Retina (tissue), 1 donor: ENCODE measurements at places on chromosomes 7 and 10.

GRCh38 chr10:76051007-76051936 lies 619.8 kb downstream of the LRMDA start:
- peak; percentile 31 for DNase-seq

DNA sequence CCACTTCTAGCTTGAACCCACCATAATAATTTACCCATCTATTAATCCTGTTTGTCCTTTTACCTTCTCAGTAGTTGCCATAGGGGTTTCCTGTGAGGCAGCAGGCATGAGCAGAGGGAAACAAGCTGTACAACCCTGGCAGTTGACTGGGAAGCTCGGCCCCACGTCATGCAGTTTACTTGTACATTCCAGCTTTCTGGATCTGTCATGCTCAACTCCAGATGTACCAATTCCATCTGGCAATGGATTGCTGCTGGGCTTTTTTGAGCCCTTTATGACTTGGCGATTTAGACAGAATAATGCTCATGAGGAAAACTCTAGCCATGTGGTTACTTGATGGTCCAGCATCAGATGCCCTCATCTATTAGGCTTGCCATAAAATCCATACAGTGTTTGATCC lies 112.5 kb downstream of the GNAI1 start:
- no peak for DNase-seq

GRCh38 chr7:18974803-18975202 lies 142.6 kb downstream of the TWIST1 start:
- DNase-seq: no peak

GRCh38 chr7:93316730-93317129 lies 84.6 kb downstream of the VPS50 start:
- no peak for DNase-seq

DNA sequence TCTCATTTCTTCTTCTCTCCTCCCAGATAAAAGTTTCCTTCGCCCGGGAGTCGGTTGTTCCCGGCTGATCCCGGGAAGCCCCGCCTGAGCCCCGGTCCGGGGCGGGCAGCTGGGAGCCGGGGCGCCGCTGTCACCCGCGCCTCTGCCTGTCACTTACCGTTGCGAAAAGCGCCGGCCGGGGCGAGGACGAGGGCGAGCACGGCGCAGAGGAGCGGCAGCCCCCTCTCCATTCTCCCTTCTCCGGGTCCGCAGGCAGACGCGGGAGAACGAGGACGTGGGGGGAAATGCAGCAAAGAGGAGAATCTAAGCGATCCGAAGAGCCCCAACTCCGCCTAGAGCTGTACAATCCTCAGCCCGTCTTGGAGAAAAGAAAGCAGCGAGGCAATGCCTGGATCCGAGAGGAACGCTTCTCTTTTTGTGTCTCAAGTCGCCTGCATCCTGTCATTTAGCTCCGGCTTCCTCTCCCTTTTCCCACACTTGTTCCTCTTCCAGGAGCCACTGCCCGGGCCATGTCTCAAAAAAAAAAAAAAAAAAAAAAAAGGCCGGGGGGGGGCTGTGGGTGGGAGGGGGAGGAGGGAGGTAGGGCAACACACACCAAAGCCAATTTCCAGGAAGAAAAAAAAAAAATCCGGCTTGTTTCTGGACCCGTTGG lies at the start of gene NRP1:
NRP1 (minus strand) TSS at position 515 of the 652 bp plus-strand sequence; CDS start at position 230, 285 bp downstream.
- peak; percentile 83 for DNase-seq

DNA sequence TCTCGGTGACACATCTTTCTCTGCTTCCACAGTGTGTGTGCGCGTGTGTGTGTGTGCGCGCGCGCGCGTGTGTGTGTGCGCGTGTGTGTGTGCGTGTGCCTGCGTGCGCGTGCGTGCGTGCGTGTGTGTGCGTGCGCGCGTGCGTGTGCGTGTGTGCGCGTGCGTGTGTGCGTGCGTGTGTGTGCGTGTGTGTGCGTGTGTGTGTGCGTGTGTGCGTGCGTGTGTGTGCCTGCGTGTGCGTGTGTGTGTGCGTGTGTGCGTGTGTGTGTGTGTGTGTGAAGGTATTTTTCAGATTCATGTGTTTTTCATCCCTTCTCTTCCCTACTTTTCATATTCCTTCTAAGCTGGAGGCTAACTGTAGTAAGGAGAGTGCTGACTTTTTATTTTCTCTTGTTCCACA lies 148.4 kb downstream of the CREB5 start:
- DNase-seq: no peak

DNA sequence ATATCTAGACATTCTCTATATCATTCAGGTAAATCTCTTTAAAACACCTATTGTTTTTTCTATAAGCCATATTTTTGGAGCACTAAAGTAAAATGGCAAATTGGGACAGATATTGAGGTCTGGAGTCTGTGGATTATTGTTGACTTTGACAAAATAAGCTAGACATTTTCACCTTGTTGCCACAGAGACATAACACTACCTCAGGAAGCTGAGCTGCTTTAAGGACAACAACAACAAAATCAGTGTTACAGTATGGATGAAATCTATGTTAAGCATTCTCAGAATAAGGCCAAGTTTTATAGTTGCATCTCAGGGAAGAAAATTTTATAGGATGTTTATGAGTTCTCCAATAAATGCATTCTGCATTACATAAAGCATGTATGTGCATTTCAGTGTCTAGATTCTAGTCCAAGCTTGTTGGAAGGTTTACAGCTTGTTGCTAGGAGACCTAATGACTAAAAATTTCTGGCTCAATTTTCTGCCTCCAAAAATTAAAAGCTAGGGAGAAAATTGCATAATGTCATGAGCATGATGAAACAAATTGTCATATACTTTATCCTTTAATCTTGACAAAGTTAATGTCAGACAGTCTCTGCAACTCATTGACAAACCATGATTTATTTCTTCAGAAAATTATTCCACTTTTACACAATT lies 18.3 kb downstream of the LIPM start:
- DNase-seq: no peak

- no peak for DNase-seq
These were observed 10.2 kb upstream of the IL2RA start for GRCh38 chr10:6072215-6072934.

DNA sequence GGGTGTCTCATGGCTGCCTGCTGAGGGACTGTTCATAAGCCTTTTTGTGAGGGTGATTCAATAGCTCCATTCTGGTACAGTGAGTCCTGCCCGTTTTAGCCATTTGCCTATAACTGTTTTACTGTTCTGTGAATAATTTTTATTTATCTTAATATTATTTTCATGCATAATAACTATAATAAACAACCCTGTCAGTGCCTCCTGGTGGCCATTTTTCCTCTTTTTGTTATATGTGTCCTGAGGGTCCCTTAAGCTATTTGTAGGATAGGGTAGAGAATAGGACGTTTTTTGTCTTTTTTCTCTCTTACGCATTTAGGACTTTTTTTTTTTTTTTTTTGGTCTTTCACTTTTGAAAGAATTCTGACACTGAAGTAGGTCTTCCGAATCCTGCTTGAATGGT lies 2.9 kb downstream of the C1QL3 start:
- DNase-seq: no peak

- no peak for DNase-seq
These were observed 51.8 kb upstream of the FAM133B start for GRCh38 chr7:92641921-92642511.

DNA sequence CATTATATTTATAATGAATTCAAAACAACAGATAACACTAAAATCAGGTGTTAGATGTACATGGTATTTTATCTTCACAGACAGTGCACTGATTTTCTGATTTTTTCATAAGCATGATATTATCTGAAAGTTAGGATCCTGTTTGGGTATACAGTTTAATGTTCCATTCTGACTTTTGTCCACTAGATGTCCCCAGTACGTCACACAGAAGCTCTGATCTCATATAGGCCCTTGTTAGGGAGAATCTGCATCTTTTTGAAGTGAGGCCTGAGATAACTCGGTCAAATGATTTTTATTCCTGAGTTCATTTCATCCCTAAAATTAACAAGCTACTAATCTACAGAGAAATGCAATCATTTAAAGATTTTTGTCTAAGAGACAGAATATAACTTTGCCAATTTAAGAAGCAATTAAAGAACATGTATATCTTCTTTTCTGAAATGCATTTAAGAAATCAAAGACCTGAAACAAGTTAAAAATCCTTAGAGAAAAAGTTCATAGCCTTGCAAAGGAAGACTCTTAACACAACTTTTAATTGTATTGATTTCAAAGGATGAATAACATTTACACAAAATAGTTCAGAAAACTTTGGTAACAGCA lies 72.0 kb upstream of the TES start:
- DNase-seq: peak; percentile 31

- no peak for DNase-seq
These were observed 659.3 kb downstream of the XPNPEP1 start for GRCh38 chr10:109264004-109264403.

DNA sequence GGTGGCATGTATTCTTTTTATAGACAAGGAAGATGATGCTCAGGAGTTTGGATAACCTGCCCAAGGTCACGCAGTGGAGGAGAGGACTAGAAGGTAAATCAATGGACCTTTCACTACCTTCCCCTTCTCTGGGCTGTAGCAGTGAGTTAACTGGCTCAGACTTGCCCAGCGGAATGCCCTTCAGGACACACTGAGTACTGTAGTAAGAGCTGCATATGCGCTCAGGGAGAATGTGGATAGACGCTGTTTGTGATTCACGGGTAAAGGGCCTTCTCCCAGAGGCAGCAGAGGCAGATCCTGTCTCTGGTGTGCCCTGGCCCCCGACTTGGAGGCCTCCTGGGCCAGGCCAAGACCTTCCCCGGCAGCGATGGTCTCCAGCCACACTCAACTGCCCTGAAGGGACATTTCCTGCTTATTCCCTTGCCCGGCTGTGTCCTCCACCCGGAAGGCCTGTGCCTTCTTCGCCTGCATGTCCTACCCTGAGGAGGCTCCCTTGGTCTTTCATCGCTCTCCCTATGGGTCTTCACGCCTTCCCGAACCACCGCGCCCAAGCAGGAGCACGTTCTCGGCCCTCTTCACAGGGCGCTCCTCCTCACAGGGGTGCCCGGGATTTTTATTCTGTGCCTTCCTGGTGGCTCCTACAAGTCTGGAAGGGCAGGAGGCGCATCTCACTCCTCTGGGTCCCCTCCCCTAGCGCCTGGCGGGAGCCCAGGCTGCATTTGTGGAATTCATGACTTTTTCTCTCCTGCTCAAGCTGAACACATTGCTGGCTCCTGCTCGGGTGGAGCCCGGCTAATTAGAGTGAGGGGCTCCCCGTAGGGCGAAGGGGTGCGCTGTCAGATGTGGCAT lies 1.8 kb upstream of the IKZF1 start:
- DNase-seq: peak; percentile 32

DNA sequence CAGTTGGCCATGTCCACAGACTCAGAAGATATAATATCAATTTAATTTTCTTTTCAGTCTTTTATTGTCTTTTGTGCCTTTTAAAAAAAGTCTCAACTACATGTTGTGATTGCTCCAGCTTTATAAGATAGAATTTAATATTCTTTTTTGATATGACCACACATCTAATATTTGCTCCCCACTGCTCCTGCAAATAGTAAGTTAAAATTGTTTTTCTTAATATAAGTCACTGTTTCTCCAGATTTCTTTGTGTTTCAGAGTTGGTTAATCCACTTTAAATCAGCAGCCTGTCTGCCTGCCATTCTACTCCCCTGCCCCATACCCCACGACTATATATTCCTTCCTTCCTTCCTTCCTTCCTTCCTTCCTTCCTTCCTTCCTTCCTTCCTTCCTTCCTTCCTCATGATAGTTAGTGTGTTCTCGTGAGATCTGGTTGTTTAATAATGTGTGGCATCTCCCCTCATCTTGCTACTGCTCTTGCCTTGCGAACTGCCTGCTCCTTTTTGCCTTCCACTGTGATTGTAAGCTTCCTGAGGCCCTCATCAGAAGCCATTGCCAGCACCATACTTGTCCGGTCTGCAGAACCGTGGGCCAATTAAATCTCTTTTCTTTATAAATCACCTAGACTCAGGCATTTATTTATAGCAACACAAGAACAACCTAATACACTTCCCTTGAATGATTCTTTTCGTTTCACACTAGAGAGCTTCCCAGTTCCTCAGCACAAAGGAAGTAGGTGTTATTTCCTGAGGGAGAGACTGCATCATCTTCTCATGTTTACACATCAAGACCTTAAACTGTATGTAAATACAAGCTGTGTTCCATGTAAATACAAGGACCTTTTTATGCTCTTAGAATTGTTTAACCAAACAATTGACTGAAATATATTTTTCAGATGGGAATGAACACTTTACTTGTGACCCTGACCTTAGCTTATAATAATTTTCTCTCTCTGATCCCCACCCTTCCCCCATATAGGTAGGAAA lies 24.5 kb downstream of the TAS2R16 start:
- DNase-seq: no peak

- peak; percentile 71 for DNase-seq
These were observed 347.4 kb downstream of the RPS24 start for GRCh38 chr10:78381107-78381506.

DNA sequence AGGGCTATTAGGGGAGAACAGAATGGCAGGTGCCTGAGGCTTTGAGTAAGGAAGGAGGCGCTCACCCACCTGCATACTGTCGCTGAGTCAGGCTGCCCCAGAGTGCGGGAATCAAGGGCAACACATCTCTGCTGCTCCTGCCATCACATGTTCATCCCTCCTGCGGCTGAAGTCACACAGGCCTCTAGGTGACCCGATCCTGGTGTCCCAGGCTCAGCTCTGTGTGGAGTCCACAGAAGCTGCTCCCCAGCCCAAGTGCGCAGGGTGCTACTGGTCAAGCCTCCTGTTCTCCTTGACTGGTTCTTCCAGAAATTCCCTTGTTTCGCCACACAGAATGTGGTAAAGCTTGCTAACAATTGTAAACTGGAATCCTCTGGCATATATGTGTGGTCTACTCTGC lies 96.9 kb upstream of the IL6 start:
- DNase-seq: no peak

DNA sequence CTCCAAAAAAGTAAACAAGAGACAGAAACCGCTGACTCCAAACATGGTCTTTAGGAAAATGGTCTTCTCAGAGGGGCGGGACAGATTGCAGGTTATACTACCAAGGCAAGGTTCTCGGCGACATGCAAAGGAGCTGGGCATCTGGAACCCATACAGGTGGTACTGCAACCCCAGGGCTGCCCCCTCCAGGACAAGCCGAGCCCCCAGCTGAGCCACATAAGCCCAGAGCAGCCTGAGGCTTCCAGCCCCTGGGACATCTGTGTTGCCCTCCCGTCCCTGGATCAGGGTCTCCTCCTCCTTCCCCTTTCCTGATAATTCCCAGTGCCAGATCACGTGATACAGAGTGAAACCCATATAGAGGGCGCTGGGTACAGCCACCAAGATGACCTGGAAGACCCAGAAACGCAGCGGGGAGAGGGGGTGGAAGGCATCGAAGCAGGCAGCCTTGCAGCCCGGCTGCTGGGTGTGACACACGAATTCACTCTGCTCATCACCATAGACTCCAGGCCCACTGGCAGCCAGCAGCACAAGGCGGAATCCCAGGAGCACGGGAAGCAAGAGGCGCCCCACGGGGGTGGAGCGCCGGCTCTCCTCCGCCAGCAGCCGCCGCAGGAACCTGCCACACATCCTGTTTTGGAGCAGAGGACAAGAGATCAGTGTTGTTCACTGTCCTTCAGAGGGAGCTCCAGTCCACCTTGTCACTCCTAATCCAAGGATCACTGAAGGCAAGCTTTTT lies at the start of gene GJC3:
GJC3 (minus strand) TSS at position 627 of the 736 bp plus-strand sequence; CDS start at position 627, 0 bp downstream.
- peak; percentile 89 for DNase-seq

DNA sequence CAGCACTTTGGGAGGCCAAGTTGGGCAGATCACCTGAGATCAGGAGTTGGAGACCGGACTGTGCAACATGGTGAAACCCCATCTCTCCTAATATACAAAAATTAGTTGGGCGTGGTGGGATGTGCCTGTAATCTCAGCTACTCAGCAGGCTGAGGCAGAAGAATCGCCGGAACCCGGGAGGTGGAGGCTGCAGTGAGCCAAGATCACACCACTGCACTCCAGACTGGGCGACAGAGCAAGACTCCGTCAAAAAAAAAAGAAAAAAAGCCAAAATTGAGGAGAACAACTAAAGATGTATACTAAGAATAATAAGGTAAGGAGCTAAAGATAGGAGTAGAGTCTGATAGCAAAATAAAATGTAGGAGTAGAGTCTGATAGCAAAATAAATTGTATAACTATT lies 251.0 kb downstream of the KCND2 start:
- no peak for DNase-seq
